ENCODE measurements at places on chromosomes 6 and 20.

GRCh38 chr6:136945072-136945471 is 23.0 kb downstream of the SLC35D3 start:
- DNase-seq, result no peak

GRCh38 chr6:158762787-158763433 is 56.3 kb downstream of the EZR start:
- no peak for DNase-seq

DNA sequence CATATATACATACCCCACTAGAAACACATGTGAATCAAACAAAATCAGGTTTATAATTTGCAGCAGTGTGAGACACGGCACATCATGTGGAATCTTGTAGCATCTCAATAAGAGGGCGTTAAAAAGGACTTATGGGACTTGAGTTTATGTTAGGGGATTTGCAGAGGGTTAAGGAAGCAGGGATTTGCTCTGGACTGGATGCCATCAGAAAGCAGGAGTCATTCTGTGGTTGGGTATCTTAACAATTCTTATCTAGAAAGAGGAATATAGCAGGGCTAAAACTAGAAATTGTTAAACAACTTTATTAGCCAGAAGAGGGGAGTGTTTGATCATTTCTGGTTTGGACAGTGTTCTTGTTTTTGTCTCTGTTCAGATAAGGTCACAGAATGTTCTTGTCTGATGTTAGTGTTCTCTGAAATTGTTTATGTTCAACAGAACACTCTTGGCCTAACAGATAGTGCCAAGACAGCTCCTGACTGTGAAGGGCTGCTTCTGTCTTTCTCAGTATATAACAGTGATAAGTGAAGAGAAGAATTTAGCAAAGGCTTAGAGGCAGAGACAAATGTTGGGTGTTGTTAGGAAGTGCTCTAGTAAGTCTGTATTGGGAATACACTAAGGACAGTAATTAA is 39.2 kb downstream of the LIN28B start:
- DNase-seq, result no peak

DNA sequence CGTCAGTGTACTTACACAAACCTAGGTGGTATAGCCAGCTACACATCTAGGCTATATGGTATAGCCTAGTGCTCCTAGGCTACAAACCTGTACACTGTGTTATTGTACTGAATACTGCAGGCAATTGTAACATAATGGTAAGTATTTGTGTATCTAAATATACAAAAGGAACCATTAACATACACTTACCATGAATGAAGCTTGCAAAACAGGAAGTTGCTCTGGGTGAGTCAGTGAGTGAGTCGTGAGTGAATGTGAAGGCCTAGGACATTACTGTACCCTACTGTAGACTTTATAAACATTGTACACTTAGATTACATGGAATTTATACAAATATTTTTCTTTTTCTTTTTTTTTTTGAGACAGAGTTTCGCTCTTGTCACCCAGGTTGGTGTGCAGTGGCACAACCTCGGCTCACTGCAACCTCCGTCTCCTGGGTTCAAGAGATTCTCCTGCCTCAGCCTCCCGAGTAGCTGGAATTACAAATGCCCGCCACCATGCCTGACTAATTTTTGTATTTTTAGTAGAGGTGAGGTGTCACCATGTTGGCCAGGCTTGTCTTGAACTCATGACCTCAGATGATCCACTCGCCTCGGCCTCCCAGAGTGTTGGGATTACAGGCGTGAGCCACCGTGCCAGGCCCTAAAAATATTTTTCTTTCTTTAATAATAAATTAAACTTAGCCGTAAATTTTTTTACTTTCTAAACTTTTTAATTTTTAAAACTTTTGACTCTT is 15.4 kb upstream of the KIAA1755 start:
- DNase-seq, result no peak

DNA sequence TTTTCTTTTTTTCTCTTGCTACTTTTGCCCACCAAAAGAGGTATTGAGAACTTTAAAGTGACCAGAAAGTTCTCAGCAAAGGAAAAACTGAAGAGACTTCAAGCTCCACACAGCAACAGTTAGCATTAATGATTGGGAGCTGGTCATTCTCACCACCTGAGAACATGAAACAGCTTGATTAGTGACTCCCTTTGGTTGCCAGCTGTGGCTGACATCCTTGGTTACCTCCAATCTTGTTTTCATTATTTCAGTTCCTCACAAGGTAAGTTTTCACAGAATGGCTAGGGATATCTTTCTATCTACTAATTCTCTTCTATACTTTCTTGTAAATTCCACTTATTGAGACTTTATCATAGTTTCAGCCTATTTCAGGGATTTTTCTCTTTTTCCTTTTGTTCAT is 427.9 kb downstream of the QKI start:
- no peak for DNase-seq

- DNase-seq, result no peak
Observed at GRCh38 chr6:28816909-28817807, 106.6 kb downstream of the TRIM27 start.

DNA sequence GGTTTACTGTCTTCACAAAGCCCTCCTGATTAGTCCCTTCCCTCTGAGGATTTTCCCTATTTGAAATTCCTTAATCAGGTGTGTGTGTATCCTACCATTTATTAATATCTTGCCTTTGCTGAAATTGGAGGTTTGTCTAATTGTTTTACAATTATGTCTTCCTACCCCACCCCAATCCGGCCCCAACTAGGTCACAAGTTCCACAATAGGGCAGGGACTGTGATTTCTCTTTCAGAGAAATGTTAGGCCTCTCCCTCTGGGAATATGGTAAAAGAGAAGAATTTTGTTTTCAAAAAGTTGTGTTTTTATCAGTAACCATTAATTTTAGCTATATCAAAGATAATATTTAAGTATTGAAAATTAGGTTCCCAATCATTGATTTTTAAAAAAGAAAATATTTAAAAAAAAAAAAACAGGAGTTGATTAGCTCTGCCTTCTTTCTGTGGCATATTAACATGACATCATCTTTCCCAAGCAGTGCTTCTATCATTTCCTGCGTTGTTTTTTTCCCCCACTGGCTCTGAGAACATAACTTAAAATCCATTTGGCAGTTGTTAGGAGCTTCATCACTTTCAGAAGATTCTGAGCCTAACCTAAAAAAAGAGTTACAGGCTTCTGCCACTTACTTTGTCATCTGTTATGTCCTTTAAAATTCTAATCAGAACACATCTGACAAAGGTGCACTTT is 36.1 kb downstream of the BLOC1S5 start:
- no peak for DNase-seq

DNA sequence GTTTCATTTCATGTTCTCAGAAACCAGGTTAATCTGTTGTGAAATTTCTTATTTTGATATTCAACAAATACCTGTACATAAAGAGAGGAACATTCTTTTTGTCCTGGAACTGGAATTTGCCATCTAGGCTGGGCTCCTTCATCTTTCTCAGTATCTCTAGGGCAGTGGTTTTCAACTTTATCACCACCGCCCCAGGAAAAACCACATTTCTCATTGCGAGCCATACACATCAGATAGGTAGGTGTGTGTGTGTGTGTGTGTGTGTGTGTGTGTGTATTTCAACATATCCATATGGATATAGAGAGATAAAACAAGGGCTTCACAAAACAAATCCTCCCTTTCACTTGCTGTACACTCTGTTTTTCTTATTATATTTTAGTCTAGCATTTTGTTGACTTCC is 24.1 kb downstream of the BFSP1 start:
- DNase-seq, result no peak

- no peak for DNase-seq
Observed at GRCh38 chr20:6339176-6339575, 216.3 kb upstream of the FERMT1 start.

DNA sequence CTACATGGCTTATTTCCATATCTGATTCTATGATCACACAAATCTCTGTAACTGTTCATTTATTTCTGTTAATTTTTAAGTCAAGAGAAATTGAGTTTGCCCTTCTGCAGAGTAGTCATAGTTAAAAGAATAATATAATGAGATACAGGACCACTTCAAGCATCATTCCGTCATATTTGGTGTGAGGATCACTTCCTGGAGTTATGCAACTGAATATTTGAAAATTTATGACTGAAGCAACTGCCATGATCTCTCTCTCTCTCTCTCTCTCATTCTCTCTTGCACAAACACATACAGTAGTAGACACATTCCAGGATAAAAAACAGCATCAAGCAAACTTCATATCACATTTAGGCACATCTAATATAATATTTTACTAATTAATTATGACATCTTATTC is 116.4 kb downstream of the COL9A1 start:
- no peak for DNase-seq

DNA sequence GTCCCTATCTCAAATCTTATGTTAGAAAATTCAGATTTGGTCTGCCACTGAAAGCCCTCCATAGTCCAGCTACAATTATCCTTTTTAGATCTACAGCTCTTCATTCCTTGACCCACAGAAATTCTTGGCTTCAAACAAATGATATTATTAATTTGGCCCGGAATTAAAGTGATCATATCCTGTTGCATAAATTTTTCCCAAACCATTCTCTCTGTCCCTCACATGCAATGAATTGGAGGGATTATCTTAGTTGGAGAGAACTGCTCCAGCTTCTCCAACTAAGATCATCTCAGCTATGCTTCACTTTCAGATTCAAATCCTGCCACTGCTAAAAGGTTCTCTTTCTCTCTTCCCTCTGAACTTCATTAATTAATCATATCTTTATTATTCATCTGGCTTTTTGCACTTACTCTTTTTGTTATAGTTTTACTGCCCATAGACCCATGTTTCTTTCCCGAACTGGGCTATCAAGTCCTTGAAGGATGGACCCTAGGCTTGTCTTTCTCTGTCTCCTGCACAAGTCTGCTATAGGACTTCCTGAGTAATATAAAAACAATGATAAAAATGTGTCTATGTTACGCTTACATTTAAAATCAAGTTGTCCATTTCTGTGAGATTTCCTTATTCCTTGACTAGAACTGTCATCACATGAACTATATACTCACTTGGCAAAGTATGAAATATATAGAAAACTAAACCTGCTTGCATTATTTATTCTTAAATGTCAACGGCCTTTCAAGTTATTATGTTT is 493.9 kb upstream of the MARCKS start:
- DNase-seq, result no peak

GRCh38 chr20:63103402-63104311 is 96.9 kb upstream of the BHLHE23 start:
- DNase-seq, result no peak

- DNase-seq, result no peak
Observed at GRCh38 chr20:24389686-24390085, 79.7 kb upstream of the SYNDIG1 start.

- DNase-seq, result no peak
Observed at GRCh38 chr6:98146656-98147055, 687.7 kb upstream of the POU3F2 start.

DNA sequence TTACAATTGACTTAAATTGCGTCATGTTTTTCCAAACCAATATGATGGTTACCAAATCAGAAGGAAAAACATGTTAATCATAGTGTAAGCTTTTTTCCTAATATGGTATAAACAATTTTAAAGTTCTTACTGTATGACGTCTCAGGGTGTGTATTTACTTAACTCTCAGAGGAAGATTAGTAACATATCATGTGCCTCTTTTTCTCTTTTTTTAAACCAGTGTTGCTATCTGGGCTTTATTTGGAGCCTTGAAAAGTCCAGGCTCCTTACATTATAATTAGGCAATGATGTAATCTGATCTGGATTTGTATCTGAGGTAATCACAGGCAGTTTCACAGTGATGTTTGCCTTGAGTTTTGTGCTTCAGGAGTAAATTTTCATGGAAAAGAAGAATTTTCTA is 20.4 kb upstream of the RAB23 start:
- DNase-seq, result no peak

DNA sequence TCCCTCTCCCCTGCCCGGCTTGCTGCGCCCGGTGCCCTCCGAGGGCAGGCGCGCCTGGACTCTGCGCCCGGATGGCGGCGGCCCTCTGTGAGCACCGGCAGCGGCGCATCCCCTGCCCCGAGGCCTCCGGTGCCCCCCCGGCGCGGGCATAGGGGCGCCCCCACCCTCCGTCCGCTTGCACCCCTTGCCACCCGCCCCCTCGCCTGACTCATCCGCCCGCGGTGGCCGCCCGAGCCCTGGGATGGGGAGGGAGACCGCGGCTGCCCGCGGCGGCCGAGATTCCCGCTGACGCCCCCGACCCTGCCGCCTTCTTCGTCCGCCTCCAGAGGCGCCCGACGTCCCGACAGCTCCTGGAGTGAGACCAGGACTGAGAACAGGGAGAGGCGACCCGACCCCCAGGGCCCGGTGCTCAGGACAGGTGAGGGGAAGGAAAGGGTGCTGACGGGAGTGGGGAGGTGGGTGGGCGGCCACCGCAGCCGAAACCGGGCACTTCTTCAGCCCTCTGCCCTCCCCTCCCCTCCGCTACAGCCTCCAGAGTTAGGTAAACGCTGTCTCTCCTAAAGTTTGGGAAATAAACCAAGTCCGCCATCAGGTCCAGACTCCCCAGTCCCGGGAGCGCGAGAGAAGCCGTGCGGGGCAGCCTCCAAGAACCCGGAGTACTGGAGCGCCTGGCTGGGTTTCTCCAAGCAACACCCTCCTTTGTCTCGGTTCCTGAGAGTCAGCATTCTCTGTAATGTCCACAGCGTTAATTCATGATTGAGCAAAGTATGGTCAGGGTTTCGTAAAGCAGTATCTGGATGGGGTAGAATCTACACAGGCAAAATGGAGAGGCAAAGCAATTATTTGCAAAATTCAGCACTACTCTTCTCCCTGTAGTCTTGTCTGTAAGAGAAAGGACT is 539 bp downstream of the TMEM200A start:
- DNase-seq, result no peak

DNA sequence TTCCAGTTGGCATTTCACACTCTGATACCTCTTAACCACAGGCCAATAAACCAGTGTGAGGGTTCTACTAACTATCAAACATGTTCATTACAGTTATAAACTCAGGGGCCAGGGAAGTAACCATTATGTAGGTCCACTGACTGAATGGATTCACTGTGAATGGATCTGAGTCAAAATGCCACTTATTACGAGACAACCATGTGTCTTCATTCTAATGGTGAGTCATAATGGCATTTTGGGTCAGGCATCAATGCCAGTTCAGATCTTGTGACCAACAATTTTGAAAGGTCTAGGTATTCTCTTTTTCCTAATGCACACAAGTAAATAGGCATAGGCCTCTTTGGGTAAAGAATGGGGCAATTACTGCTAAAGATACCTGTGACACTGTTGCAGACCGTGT is 112.2 kb upstream of the HEY2 start:
- DNase-seq, result no peak

GRCh38 chr6:26217714-26218075 is 130.5 kb downstream of the HFE start:
- no peak for DNase-seq

DNA sequence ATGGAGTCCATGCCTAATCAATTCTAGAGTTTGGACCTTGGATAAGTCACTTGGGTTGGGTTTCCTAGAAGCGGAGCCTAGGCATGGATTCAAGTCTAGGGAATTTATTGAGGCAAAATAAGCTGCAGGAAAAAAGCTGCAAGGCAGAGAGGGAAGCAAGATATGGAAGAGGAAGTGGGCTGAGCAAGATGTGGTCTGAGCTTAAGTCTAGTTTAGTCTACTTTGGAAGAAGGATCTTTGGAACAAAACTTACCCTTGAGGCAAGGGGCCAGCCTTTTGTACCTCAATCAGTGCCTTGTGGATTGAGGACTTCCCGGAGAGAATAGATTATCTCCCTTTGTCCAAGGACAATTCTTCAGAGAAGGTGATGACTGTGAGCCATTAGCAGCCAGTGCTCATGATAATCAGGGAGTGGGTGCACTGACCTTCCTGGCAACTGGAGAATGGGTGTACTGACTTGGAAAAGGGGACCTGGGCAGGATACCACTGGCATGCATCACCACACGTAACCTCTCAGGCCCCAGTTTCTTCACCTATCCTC is 10.9 kb downstream of the ZSCAN9 start:
- no peak for DNase-seq
